Neural crest cell (in vitro differentiated cells): ENCODE measurements at places on chromosomes 7 and 10. TPM values are rescaled to one million over a fixed set of nuclear protein-coding genes. Genes with fewer than 3 reads are reported as not detected.

GRCh38 chr7:123673137-123673732, 17.6 kb downstream of the LMOD2 start:
- DNase-seq: no peak

GRCh38 chr10:9334270-9334669, 1279.8 kb downstream of the GATA3 start:
- no peak for DNase-seq

DNA sequence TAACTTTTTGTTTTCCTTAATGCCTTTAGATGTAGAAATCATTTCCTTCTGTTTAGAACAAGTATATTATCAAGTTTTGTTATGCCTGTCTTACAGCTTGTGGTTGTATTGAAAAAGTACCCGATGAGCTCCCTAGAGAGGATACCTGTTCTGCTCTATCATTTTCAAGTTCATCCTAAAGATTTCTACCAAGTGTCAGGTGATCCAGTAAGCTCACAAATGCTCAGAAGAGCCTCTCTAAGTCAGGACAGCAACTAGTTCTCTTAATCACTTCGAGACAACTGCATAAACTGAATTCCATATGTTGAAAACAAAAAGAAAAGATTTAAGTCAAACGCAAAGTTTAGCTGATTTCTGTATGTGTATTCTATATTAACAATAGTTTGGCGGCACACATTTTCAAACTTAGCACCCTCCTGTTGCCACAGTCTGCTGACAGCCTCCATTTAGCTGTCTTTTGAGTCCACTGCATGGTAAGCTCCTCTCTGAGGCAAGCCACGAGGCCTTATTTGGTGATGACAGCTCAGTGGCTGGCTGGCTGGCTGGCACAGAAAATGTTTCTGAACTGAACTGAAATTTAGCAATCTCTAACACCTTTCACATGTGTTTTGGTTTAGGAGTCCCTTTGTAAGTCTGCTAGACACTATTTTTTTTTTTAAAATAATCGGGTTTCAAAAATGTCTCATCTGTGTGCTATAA, 59.4 kb downstream of the SEMA3C start:
- DNase-seq: no peak

ABLIM1 gene
- total RNA-seq: 35.8 and 40.2 TPM in 2 replicates

DNA sequence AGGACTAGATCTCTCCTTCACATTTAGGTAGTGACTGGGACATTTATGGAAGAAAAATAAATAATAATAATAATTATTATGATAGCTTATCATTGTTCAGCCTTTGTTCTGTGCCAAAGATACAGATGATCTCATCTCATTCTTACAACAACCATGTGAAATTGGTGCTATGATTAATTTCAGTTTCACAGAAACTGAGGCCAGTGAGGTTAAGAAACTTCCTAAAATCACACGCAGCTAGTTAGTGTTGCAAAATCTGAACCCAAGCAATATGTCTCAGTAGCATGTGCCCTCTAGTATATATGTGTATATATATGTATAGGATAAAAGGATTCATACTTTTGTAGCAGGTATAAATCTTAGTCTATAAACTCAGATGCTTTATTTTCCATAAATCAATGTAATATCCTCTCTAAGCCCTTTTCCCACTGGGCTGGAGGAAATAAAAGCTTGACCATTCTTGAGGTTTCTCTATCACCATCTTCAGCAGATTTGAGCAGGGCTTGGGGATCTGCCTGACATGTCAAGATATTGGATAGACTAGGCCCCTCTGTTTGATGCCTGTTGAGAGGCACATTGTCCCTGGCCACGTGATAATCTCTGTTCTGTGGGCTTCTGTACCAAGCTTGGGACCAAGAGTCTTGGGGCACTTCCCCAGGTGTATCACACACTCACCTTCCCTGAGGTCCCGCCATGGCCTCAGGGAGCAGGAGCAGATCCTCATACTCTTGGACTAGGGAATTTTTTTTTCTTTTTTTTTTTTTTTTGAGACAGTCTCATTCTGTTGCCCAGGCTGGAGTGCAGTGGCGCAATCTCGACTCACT, 172.6 kb upstream of the NRP1 start:
- no peak for DNase-seq

DNA sequence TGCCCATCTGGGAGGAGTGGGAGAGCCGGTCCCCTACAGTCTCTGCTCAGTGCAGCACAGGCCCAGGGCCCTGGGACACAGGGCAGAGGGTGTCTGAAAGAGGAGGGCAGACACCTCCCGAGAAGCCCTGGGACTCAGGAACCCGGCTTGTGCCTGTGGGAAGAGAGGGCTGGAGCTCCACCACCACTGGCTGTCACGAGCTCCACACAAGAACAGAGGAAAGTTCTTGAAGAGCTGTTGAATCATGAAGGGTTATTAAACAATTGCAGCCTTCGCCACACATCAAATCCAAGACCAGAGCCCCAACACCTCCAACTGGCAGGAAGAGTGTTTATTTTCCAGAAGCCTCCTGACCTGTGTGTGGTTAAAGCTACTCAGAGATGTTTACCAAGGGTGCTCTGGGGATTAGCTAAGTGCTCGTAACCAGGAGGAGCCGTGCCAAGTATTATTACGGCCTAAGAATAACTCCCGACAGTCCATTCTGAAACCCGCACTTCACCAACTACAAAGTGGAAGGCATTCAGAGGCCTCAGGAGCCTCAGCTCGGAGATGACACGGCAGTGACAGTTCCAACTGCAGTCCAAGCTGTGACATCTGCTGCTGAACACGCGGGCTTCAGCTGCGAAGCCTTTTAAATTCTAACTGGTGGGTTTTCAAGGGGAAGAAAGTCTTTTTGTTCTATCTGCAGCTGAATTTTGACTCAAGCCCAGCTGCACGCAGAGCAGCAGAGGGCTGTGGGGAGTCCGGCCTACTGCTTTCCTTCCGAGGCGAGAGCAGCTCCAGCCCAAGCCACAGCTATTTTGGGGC, 75.1 kb downstream of the MAD1L1 start:
- DNase-seq: no peak

DNA sequence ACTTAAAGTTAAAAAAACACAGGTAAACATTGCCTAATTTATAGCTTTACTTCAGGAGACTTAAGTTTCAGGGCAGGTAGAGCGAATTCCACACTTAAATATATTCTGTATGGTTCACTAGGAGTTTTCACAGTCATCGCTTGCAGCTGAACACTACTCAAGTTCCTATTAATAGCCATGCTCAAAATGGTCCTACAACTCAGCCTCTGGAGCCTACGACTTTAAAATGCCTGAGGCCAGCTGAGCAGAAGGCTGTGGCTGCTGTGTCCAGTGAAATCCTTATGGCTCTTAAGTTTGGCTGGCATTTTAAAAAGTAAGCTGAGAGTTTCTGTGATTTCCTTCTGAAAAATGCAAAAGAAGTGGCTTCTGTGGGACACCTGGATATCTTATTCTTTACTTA, 105.4 kb upstream of the GLI3 start:
- DNase-seq: no peak

GRCh38 chr10:116779076-116779687, 36.8 kb upstream of the HSPA12A start:
- DNase-seq: no peak

DNA sequence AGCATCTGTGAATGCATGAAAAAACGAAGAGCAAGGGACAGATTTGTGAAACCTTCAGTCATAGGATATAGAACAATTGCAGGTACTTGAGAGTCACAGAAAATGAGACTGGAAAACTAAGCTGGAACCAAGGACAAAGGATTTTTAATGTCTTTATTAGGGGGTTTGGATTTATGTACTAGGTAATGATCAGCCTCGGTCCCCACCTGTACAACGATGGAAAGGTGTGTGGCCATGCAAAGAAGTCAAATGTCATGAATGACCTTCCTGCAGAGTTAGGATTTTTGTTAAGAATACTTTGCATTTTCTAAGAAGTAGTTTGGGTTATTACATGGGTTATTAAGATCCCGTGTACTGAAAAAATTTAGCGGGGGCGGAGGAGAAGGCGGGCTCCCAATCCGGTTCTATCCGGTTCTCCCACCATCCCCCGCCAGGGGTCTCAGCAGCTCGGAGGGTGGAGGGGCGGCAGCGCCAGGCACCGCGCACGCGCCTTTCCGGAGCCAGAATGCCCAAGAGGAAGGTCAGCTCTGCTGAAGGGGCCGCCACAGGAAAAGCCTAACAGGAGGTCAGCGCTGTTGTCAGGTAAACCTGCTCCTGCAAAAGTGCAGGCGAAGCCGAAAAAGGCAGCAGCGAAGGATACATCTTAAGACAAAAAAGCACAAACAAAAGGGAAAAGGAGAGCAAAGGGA, 327.5 kb upstream of the PLXDC2 start:
- peak; percentile 62 for DNase-seq

DNA sequence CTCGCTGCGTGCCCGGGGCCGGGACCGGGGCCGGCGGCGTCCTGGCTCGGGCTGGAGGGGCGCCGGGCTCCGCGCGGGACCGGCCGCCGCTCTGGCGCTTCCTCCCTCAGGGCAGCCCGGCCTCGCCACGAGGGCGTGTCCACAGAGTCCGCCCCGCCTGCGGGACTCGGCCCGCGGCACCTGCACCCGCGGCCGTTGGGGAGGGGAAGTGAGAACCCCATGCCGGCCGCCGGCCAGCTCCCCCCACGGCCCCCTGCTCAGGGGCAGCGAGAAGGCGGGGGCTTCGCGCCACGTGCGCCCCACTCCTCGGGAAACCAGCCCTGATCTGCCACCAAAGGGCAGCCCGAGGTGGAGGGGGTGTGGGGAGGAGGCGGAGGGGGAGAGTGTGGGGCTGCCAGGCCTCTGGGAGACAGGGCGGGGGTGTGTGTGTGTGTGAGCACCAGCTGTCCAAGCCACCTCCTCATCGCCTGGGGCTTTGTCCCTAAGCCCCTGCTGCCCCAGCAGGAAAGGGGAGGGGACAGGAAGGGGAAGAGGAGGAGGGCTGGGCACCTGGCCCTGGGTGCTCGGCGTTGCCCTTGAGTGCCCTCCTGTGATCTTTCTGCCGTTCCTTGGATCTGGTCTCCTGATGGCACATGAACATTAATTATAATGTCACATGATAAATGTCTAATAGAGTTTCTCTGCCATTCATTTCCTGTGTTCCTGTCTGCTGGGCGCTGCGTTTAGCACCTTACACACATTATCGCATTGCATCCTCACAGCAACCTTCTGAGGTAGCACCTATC, at the start of gene PIK3AP1:
PIK3AP1 (minus strand) TSS at position 93 of the 785 bp plus-strand sequence. CDS start 120 bp downstream, outside the sequence.
- peak; percentile 16 for DNase-seq

- DNase-seq: no peak
These were observed 105.8 kb downstream of the USP6NL start for GRCh38 chr10:11505639-11506038.

GRCh38 chr7:96740130-96740529, 30.5 kb upstream of the SEM1 start:
- DNase-seq: no peak

DNA sequence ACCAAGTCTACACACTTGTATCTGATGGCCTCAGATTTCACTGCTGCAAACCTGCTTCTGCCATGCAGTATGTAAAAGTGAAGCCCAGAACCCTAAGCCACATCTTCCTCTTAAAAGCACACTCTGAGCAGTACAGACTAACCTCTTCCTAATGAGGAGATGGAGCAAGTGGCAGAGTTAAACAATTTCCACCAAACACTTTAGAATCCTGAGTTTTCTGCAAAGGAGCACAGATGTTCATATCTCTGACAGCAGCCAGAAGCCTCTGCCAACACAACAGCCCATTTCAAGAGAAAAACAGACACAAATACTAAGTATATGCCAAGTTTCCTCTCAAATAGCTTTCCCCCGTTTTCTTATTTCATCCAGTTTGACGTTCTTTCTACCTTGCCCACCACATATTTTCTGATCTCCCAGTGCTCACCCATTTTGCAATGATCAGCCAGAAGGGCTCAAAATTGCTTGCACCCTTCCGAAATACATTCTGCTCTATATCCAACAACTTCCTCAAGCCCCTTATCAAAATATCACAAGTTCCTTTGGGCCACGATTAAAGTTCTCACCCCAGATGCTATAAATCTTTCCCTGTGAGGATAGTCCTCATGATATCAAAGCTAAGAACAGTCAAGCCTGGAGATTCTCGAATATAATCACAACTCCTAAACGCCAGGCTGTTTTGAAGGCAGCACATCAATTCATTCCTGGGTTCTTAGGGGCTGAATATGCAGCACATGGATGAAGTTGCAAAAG, 27.5 kb downstream of the ELMO1 start:
- no peak for DNase-seq

MEOX2 gene
- 1.3 and 1.4 TPM in 2 replicates for total RNA-seq

DNA sequence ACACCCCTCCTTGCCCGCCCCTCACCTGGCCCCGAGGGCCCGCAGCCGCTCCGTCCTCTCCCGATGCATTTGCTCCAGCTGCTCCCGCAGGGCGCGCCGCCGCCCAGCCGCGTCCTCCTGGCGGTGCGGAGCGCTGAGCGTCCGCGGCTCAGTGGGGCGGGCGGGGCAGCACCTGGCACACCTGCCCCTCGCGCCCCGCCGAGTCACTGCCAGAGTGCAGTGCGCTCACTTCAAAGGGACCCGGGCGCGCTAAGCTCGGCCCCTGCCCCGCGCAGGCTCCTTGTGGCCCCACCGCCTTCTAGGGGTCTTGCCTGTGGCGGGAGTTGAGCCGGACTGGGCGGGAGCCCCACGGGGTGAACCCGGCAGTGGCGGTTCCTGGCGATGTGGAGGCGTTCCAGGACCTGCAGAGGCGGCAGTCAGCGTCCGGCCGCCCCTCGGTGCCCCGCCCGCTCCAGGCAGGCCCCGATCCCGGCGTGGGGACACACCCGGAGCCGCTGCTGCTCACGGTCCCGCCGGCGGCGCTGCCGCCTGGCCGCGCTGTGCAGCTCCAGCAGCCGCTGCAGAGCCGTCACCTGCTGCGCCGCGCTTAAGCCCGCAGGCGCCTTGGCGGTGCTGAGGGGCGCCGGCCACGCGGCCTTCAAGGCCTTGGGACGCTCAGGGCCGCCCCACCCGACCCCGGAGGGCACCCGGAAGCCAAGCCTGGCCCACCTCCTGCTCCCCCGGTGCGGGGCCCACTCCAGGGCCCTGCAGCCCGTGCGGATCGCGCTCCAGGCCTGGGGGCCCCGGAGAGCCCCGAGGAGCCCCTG, 6.7 kb downstream of the ATP6V1F start:
- DNase-seq: peak; percentile 36

ZNF107 gene
- total RNA-seq: 18.7 and 18.8 TPM in 2 replicates

TAS2R4 gene
- 1.1 and 1.6 TPM in 2 replicates for total RNA-seq

DNA sequence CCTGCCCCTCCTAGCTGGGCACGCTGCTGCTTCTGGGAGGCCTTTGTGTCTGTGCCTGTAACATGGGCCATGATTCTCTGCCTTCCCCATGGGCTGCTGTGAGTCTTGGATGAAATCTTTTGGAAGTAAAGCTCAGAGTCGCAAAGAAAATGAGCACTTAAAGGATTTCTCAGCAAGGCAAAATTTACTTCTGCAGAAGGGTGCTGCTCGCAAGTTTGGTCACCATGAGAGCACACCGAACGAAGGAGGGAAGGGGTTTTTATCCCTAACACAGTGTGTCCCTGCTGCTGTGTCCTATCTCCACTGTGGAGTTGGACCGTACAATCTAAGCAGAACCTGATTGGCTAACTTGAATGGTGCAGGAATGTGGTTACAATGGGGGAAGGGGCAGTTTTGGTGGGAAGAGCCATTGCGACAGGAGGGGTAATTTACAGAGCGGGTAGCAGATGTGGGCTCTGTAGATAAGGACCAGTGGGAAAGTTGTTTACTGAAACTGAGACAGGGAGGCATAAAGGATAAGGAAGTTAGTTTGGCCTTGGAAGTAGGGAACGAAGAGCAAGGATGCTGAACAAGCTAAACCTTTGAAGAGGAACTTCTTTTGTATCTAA, 57.5 kb downstream of the FANK1 start:
- no peak for DNase-seq

GRCh38 chr7:125136755-125137532, 207.3 kb upstream of the POT1 start:
- no peak for DNase-seq
